AG04449 (cell line): ENCODE measurements at places on chromosomes 12 and 14.

GRCh38 chr14:99075061-99075460 is 196.9 kb downstream of the BCL11B start:
- DNase-seq = no peak

DNA sequence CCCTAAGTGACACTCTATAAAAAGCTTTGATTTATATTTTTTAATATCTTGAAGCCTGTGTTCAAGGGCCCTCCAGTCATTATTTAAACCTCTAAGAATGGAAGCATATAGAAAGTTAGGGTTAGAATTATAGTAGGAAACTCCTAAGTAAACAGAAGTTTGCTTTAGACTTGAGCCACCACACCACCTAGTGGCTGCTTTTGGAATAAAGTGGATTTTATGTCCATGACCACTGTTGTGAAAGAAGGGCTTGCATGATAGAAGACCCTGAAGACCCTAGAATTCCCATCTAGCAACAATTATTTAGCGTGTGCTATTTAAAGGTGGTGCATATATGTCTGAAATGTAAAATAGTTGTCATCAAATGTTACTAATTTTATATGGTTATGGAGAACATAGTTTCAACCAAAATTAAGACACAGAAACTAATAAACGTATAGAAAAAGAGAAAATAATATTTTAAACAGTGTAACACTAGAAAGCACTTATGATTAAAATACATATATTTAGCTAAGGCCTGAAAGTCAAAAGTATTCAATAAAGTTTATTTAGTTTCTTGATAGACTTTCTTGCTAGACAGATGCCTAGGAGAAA is 21.3 kb downstream of the LRRIQ1 start:
- DNase-seq = no peak

GRCh38 chr14:28245216-28245615 is 521.4 kb upstream of the FOXG1 start:
- no peak for DNase-seq

DNA sequence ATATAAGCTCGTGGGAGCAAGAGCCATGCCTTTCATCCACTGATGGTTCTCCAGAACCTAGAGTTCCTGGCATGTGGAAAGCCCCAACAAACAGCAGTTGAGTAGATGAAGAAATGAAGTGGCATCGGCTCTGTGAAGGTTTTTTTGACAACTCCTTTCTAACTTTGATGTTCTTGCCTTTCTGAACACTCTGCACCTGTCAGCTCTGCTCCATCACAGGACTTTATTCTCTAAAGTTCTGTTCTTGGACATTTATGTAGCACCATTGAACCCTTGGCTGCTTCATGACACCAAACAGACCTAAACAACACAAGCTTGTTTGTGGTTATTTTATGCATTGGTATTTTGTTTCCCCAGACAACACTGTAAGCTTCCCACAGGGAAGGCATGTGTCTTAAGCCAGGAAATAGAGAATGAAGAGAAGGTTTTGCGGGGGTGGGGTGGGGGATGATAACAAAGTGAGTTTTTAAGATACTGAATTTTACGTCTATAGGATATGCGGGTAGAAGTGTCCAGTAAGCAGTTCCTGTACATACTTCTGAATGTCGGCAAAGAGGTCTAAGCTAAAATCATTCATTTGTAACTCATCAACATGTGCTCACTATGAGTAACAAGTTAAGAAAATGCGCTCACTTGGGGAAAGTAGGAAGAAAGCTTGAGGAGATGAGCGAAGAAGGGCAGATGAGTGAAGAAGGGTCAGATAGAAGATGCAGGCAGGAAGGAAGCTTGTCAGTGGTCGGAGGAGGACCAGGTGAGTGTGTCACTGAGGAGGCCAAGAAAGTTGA is 146.0 kb upstream of the PLEKHG7 start:
- no peak for DNase-seq

DNA sequence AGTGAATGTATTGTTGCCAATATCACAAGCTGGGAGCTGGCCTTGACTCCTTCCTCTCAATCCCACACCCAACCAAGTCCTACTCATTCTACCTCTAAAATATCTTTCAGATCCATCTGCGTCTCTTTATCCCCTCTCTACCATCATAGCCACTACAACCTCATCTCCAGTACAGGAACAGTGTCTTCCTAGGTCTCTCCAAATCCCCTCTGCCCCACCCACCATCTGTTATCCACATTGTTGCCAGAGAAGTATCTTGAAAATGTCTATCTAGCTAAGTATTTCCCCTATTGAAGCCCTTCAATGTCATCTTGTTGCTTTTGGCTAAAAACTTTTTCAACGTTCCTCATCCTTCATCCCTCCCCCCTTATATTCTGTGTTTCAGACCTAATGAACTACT is 244.7 kb downstream of the C12orf75 start:
- no peak for DNase-seq

GRCh38 chr12:21989819-21990412 is 48.7 kb upstream of the ABCC9 start:
- DNase-seq = no peak

- DNase-seq = no peak
Measured at GRCh38 chr14:51726166-51726899, 74.6 kb downstream of the FRMD6 start.

GRCh38 chr12:42677461-42677860 is 87.9 kb upstream of the PRICKLE1 start:
- no peak for DNase-seq

DNA sequence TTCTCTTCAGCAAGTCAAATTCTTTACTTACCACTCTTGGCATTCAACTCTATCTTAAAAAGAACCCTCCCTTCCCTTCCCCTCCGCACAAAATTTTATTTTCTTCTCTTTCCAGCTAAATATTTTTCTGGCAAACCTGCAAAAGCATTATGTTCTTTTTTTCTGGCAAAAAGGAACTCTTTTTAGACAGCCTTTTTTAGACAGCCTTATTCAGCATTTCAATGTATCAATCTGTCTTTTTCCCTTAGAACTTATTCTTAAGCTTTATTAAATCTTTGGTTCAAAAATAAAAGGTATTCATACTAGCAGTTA is 50.5 kb downstream of the SPTLC2 start:
- DNase-seq = no peak

DNA sequence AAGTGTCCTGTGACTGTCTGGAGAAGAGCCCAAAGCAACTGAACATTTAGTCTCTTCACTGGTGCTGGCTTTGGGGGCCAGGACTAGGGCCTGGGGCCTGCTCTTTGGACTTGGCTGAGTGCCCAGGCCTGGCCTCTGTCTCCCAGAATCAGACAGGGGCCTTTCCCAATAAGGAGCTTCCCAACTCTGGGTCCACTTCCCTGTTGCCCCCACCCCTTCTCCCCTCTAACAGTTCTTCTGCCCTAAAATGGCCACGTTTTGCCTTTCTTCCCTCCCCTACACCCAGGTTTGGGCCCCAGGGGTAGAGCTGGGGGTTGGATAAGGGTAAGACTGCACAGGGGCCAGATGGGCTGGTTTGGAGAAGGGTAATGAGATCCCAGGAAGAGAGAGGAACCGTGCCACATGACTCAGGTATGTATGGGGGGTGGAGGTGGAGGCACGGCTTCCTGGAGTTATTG is 10.0 kb upstream of the ITGA5 start:
- no peak for DNase-seq

- DNase-seq = no peak
Measured at GRCh38 chr12:116599285-116600136, 40.3 kb downstream of the MAP1LC3B2 start.

- no peak for DNase-seq
Measured at GRCh38 chr14:88937706-88938105, 113.3 kb downstream of the TTC8 start.

DNA sequence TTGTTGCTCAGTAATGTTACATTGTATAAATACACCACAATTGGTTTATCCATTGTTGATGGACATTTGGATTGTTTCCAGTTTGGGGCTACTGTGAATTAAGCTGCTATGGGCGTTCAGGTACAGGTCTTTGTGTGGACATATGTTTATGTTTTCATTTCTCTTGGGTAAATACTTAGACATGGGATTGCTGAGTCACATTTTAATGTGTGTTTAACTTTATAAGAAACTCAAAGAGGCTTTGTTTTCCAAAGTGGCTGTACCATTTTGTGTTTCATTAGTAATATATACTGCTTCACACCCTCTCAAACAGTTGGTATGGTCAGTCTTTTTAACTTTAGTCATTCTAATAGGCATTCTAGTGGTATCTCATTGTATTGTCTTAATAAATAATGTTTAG is 225.0 kb downstream of the SPTSSA start:
- DNase-seq = no peak

DNA sequence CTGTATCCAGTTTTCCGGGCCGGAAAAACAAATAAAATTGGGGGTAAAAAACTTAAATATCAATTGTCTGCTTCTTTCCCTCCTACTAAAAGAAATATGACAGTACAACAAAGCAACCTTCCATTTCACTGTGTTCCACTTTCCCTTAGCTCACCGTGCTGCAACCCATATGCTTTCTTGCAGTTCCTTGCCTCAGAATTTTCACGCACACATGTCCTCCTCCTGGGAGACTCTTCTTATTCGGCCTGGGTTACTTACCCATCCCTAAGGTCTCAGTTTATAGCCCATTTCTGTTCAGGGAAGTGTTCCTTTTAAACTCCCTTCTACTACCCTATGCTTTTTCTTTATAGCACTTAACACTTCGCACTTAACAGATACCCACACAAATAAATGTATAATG is 4.5 kb upstream of the MAGOHB start:
- no peak for DNase-seq

DNA sequence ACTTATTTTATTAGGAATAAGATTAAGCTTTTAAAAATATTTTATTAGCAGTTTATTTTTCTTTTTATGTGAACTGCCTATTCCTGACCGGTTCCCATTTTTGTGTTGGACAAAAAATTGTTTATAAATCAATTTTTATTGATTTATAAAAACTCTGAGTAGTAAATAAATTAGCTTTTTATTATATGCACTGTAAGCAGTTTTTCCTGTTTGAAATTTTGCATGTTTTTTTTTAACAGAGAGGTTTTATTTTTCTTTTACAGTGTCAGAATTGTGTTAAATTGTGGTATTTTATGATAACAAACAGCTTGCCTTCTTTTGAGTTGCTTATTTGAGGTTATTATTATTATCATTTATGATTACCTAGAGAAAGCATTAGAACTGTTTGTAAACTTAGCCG is 68.1 kb downstream of the FOXA1 start:
- DNase-seq = no peak
